Common myeloid progenitor, CD34-positive (primary cell): ENCODE measurements at places on chromosomes 5 and 9.

DNA sequence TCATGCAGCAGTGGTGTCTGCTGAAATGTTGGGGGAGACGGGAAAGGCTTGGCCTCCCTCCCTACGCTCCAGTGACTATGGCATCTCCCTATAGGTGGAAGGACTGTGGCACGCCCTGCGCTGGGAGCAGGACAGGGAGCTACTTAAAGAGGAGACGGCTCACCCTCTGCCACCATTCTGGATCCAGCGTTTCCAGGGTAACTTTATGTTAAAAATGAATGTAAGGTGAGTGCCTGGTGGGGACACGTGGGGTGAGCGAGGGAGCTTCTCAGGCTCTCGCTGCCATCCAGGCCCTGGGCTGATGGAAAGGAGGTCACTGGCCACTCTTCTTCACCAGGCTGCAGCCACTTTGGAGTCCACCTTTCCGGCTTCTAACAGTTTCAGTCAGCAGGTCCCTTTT, 15.7 kb downstream of the PAEP start:
- DNase-seq, result no peak

GRCh38 chr5:173888473-173889131, 453 bp downstream of the CPEB4 start:
- DNase-seq, result no peak

- peak; percentile 54 for DNase-seq
Observed at GRCh38 chr9:70494221-70494620, 79.8 kb upstream of the KLF9 start.

GRCh38 chr5:36875051-36875789, 1.3 kb upstream of the NIPBL start:
- DNase-seq, result peak; percentile 44
